ENCODE measurements at places on chromosomes 1 and 21.

GRCh38 chr1:173114346-173114745 is 63.6 kb upstream of the TNFSF18 start:
- H3K4me3 ChIP-seq, result no peak overlapping the region
- H3K27ac ChIP-seq, result no peak overlapping the region
- H3K4me1 ChIP-seq, result no peaks in the 10 kb centered on the region
- no peak for DNase-seq
- H3K27me3 ChIP-seq, result no peaks in the 10 kb centered on the region

DNA sequence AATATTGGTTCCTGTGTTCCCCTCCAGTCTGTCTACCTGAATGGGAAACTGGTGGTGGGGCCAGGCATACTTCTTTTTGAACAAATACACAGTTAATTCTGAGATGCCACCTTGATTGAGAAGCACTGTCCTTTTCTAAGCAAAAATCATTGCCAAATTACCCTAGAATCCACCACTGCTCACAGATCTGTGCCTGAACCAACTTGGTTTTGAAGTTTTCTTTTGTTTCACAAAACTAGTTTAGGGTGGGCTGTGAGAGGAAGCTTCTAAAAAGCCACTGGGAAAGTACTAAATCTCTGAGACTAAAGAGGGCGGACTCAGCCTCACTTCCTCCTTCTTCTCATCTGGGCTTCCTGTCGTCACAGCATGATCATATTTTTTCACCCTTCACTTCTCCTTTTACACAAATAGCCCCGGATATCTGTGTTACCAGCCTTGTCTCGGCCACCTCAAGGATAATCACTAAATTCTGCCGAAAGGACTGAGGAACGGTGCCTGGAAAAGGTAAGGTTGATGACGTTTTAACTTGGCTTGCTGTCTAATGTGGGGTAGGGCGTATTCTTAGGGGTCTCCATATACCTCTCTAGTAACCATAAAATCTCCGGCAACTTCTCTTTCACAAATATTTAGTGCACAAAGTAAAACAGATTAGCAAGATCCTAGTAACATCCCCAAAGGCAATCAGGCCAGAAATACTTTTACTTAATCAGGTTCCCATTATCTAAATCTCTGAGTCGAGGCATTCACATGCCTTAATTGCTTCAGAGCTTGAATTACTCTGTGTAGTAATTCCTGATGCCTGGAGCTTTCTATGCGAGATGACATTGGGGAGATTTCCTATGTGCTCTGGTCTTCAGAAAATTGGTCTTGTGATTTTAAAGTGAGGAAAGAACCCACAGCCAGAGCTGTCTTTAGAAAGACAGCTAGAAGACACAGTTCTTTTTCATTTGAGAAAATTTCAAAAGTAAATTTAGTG is at the start of gene CD53:
TSS of gene CD53 (plus strand) at position 404 of the 976 bp plus-strand sequence. CDS start 18,261 bp downstream, outside the sequence.
- no peak within 1 kb of the TSS for H3K27ac ChIP-seq
- no peaks in the 10 kb centered on the region for H3K27me3 ChIP-seq
- H3K4me1 ChIP-seq, result no peaks in the 10 kb centered on the region
- H3K36me3 ChIP-seq, result no peaks in the 10 kb centered on the region

DNA sequence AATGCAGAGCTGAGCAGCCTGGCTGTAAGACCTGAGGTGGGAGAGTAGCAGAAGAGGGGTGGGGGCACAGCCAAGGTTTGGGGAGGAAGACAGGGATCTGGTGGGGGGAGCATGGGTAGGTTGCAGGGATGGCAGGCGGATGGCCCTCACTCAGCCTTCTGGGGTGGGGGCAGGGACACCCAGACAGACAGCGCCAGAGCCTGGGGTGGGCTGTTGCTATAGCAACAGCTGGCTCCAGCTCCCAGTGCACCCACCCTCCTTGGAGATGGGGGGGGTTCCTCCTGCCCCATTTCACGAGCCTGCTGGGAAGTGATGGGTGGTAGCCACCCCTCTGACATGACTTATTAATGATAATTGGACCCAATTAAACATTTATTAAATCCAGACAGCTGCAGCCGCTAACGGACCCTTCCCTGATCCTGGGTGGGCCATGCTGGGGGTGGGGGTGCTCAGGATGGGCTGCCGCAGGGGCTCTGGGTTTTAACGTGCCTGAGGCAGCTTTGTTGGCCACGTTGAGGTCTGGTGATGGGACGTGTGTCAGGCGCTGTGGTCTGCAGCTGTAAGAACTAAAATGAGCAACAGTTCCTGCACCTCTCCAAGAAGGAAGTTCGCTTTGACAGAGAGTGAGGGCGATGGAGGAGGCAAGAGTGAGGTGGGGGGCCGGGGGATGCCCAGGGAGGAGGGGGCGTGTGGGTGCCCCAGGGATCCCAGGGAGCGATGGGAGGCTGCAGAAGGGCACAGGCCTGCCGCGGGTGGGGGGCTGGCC is 19.4 kb downstream of the AGRN start:
- no peak for DNase-seq
- H3K27ac ChIP-seq, result no peak overlapping the region
- H3K36me3 ChIP-seq, result no peaks in the 10 kb centered on the region
- peaks cover 9% of the 10 kb centered on the region for H3K4me1 ChIP-seq
- H3K27me3 ChIP-seq, result peaks cover 22% of the 10 kb centered on the region

- H3K27me3 ChIP-seq, result no peaks in the 10 kb centered on the region
- no peak overlapping the region for H3K4me3 ChIP-seq
- no peak overlapping the region for H3K27ac ChIP-seq
- no peak for DNase-seq
- no peaks in the 10 kb centered on the region for H3K4me1 ChIP-seq
Measured at GRCh38 chr1:53091841-53092645, 30.0 kb downstream of the PODN start.

DNA sequence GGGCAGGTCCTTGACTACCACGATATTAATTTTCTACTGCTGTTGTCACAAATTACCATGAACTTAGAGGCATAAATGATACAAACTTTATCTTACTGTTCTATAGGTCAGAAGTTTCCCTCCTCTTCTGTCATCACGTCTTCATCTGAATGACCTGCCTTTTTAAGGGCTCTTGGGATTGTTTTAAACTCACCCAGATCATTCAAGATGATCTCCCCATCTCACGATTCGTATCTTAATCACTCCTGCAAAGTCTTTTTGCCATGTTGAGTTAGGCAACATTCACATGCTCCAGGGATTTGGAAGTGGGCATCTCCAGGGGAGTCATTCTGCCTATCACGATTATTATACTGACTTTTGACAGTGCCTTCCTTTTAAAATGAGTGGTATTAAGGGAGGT is 32.1 kb downstream of the NCAM2 start:
- DNase-seq, result no peak
- no peaks in the 10 kb centered on the region for H3K4me1 ChIP-seq
- no peak overlapping the region for H3K4me3 ChIP-seq

- H3K27ac ChIP-seq, result no peak overlapping the region
- no peaks in the 10 kb centered on the region for H3K36me3 ChIP-seq
- no peak overlapping the region for H3K4me3 ChIP-seq
- no peaks in the 10 kb centered on the region for H3K4me1 ChIP-seq
Measured at GRCh38 chr1:188429386-188429785, 1600.6 kb downstream of the PLA2G4A start.

GRCh38 chr1:27435566-27436203 is 43.3 kb downstream of the GPR3 start:
- H3K4me3 ChIP-seq, result no peak overlapping the region
- peak overlapping the region; percentile 76 for H3K27ac ChIP-seq
- no peaks in the 10 kb centered on the region for H3K4me1 ChIP-seq
- H3K27me3 ChIP-seq, result no peaks in the 10 kb centered on the region
- H3K36me3 ChIP-seq, result no peaks in the 10 kb centered on the region

DNA sequence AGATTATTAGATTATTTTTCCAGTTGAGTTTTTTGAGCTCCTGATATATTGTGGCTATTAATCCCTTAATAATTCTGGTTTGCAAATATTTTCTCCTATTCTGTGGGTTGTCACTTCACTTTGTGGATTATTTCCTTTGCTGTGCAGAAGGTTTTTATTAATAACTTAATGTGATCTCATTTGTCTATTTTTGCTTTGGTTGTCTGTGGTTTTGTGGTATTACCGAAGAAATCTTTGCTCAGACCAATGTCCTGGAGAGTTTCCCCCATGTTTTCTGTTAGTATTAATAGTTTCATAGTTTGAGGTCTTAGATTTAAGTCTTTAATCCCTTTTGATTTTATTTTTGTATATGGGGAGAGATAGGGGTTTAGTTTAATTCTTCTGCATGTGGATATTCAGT is 7.1 kb upstream of the TBX19 start:
- H3K4me3 ChIP-seq, result no peak overlapping the region
- no peak for DNase-seq
- no peaks in the 10 kb centered on the region for H3K36me3 ChIP-seq
- no peak overlapping the region for H3K27ac ChIP-seq
- no peaks in the 10 kb centered on the region for H3K4me1 ChIP-seq

DNA sequence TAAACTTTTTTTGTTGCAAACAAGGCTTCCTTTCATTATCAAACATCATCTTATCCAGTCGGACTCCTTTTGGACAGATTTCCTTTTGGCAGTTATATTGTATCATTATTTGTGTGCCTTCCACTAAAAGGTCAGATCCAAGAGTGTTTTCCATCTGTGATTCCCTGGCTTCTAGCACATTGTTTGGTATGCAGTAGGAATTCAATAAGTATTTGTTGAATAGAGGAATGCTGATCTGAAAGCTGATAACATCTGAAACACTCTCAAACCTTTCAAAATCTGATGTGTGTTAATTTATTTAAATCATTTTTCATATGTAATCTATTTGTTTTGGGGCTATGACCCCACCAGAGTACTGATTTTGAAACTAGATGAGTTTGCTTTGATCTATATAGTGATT is 39.0 kb downstream of the NDC1 start:
- H3K36me3 ChIP-seq, result no peaks in the 10 kb centered on the region
- no peaks in the 10 kb centered on the region for H3K27me3 ChIP-seq
- no peak overlapping the region for H3K27ac ChIP-seq
- no peak overlapping the region for H3K4me3 ChIP-seq

DNA sequence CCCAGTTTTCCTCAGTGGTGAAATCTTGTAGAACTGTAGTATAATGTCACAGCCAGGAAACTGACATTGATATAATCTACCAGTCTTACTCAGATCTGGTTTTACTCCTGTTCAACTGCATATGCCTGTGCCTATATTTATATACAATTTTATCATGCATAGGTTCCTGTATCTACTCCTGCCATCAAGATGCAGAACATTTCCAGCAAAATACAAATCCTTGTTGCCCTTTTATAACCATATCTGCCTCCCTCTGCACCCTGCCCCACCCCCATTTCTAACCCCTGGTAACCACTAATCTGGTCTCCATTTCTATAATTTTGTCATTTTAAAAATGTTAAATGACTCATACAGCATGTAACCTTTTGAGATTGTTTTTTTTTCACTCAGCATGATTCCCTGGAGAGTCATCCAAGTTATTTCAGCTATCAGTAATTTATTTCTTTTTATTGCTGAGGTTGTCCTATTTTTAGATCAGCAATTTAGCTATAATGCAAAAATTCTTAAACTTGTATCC is 8.1 kb downstream of the UTP25 start:
- H3K27me3 ChIP-seq, result no peaks in the 10 kb centered on the region
- no peak overlapping the region for H3K27ac ChIP-seq
- no peak for DNase-seq

- H3K4me3 ChIP-seq, result no peak overlapping the region
- no peaks in the 10 kb centered on the region for H3K4me1 ChIP-seq
- no peak for DNase-seq
- peaks cover 4% of the 10 kb centered on the region for H3K27me3 ChIP-seq
Measured at GRCh38 chr1:226506921-226507320, 41.6 kb upstream of the STUM start.

DNA sequence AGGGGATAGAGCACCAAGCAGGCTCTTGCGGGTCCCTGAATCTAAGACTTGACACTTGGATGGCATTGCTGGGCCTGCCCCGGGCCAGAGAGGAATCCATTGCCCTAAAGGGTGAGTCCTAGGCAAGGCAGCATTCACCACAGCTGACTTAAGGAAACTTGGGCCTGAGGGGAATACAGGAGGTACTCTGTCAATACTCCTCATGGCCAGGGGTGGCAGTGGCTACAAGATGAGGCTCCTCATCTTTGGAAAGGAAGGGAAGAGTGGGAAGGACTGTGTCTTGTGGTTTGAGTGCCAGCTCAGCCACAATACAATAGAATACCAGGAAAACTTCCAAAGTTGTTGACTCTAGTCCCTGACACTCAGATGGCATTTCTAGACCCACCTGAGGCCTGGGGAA is 5.1 kb downstream of the KRTAP22-1 start:
- no peaks in the 10 kb centered on the region for H3K4me1 ChIP-seq
- no peak overlapping the region for H3K4me3 ChIP-seq
- DNase-seq, result no peak
- H3K27ac ChIP-seq, result no peak overlapping the region
- H3K36me3 ChIP-seq, result no peaks in the 10 kb centered on the region
- no peaks in the 10 kb centered on the region for H3K27me3 ChIP-seq

- no peak for DNase-seq
- H3K27ac ChIP-seq, result no peak overlapping the region
- no peaks in the 10 kb centered on the region for H3K36me3 ChIP-seq
- H3K4me1 ChIP-seq, result no peaks in the 10 kb centered on the region
- no peak overlapping the region for H3K4me3 ChIP-seq
Measured at GRCh38 chr1:182668521-182669054, 15.8 kb downstream of the RGS8 start.

GRCh38 chr1:165717918-165718515 is 19.7 kb upstream of the ALDH9A1 start:
- H3K27me3 ChIP-seq, result no peaks in the 10 kb centered on the region
- peak; percentile 72 for DNase-seq
- H3K4me3 ChIP-seq, result no peak overlapping the region
- H3K4me1 ChIP-seq, result no peaks in the 10 kb centered on the region
- H3K36me3 ChIP-seq, result no peaks in the 10 kb centered on the region
- no peak overlapping the region for H3K27ac ChIP-seq

DNA sequence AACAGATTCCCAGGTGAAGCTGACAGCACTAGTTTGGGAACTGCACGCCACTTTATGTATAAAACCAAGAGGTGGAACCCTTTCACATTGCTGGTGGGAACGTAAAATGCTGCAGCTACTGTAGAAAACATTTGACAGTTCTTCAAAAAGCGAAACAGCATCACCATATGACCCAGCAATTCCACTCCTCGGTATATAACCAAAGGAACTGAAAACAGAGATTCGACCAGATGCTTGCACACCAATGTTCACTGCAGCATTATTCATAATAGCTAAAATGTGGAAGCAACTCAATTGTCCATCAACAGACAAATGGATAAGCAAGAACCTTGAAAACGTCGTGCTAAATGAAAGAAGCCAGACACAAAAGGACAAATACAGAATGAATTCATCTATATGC is 17.5 kb downstream of the RSPH1 start:
- no peak overlapping the region for H3K27ac ChIP-seq
- no peaks in the 10 kb centered on the region for H3K4me1 ChIP-seq
- H3K4me3 ChIP-seq, result no peak overlapping the region
- H3K27me3 ChIP-seq, result no peaks in the 10 kb centered on the region
- no peak for DNase-seq

- no peak overlapping the region for H3K27ac ChIP-seq
- H3K4me1 ChIP-seq, result no peaks in the 10 kb centered on the region
- no peaks in the 10 kb centered on the region for H3K27me3 ChIP-seq
- no peak for DNase-seq
Measured at GRCh38 chr1:29944253-29944905, 708.1 kb downstream of the PTPRU start.
